ENCODE measurements at places on chromosomes 5 and 9. TPM values are rescaled to one million over a fixed set of nuclear protein-coding genes. Genes with fewer than 3 reads are reported as not detected.
A peak's percentile ranks its signal among the peaks of the same experiment; 100 is the strongest.

SHC3 gene
- 8.0 TPM for total RNA-seq

DNA sequence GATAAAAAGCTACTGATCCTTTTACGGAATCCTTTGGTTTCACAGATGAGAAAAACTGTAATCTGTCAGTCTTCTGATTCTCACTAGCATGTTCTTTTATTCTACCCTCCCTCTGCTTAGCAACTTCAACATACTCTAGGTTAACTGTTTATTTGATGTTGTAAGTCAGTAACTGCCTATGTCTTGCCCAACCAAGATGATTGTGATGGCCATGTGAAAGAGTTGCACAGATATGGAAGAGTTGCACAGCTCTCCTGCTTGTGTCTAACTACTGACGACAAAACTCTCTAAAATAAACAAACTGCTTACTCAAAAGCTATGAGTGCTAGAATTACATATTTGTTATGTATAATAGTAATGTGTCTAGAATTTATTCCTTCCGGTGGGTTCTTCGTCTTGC, 227.3 kb upstream of the DAB2 start:
- H3K4me1 ChIP-seq = peaks cover 15% of the 10 kb centered on the region
- H3K4me3 ChIP-seq = no peak overlapping the region
- H3K36me3 ChIP-seq = no peaks in the 10 kb centered on the region
- no peaks in the 10 kb centered on the region for H3K27me3 ChIP-seq
- DNase-seq = no peak

KCNT1 gene
- not detected for total RNA-seq

DNA sequence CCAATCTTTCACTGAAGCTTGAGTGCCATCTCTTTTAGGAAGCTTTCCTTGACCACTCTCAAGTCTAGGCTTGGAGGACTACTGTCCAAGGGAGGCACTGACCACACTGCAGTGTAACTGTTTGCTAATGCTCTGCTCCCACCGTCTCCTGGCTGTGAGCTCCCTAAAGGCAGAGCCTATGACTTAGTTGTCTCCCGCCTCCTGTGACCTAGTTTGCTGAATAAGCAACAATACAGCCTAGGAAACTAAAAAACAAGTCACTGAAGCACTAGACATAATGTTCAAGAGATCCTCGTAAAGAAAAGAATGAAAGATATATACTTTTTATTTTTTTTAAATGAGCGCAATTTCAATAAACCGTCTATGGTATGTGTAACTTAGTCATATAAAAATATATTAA, 31.4 kb downstream of the LIX1 start:
- no peak overlapping the region for H3K4me3 ChIP-seq
- H3K27me3 ChIP-seq = no peaks in the 10 kb centered on the region
- no peaks in the 10 kb centered on the region for H3K36me3 ChIP-seq
- H3K27ac ChIP-seq = no peak overlapping the region

ANKRD33B gene
- 6.5 TPM for total RNA-seq

DNA sequence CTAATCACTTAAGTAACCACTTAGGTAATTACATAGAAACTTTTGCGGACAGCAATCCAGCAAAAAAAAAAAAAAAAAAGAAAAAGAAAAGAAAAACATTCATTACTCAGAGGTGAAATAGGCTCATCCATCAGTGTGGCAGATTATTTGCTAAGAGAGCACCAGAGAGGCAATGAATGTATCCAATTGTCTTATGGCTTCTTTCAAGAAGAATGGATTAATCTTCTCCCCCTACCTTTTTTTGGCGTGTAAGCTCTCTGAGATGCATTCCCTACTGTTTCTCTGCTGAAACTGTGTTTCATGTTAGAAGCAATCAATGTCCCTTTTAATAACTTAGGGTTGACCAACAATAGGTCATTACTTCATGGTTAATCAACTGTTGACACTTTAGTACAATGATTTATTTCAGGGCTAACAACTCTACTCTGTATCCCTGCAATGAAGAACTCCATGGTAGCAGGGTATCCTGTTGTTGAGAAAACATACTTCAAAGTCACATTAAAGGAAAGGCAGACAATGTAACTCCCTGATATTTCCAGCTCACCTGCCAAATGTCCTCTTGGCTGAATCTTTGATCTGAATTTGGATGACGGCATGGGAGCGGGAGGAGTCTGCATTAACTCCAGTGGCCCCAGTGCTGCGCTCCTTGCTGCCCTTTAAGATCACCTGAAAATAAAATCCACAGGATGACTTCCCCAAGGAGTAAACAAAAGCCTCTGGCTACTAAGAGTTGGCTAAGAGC, 57.6 kb downstream of the KIF24 start:
- H3K4me3 ChIP-seq = no peak overlapping the region
- no peaks in the 10 kb centered on the region for H3K36me3 ChIP-seq
- H3K27ac ChIP-seq = no peak overlapping the region
- DNase-seq = no peak
- no peaks in the 10 kb centered on the region for H3K27me3 ChIP-seq
- peaks cover 4% of the 10 kb centered on the region for H3K4me1 ChIP-seq

DNA sequence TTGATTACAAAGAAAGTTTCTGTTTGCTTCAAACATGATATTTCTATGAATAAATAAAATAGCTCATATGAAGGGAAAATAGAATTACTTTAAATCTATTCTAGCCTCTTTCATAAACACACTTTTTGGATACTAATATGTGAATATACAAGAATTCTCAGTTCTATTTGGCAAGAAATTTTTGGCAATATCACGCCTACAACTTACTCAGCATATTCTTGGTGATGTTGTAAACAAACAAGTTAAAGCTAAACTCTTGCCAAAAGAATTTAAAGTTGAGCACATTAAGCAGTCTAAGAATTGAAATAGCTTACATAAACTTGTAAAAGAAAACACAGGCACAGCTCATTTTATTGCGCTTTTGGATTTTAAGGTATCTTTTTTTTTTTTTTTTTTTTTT, 209.8 kb downstream of the CDH12 start:
- no peaks in the 10 kb centered on the region for H3K4me1 ChIP-seq
- no peak for DNase-seq
- no peaks in the 10 kb centered on the region for H3K36me3 ChIP-seq
- no peaks in the 10 kb centered on the region for H3K27me3 ChIP-seq
- no peak overlapping the region for H3K4me3 ChIP-seq
- H3K27ac ChIP-seq = no peak overlapping the region

DNA sequence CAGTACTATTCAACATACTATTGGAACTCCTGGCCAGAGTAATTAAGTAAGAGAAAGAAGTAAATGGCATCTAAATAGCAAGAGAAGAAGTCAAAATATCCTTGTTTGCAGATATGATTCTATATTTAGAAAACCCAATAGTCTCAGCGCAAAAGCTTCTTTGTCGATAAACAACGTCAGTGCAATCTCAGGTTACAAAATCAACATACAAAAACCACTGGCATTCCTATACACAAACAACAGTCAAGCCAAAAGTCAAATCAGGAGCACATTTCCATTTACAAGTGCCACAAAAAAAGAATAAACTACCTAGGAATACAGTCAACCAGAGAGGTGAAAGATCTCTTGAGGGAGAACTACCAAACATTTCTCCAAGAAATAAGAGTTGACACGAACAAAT, 1901.9 kb upstream of the ACO1 start:
- H3K4me3 ChIP-seq = no peak overlapping the region
- DNase-seq = no peak
- H3K4me1 ChIP-seq = no peaks in the 10 kb centered on the region
- H3K36me3 ChIP-seq = no peaks in the 10 kb centered on the region
- no peak overlapping the region for H3K27ac ChIP-seq

GRCh38 chr5:137401946-137402345, 97.2 kb downstream of the SPOCK1 start:
- H3K4me1 ChIP-seq = no peaks in the 10 kb centered on the region
- H3K27me3 ChIP-seq = no peaks in the 10 kb centered on the region
- H3K36me3 ChIP-seq = no peaks in the 10 kb centered on the region
- no peak overlapping the region for H3K4me3 ChIP-seq
- no peak for DNase-seq
- H3K27ac ChIP-seq = no peak overlapping the region

ST8SIA4 gene
- 4.4 TPM for total RNA-seq

DNA sequence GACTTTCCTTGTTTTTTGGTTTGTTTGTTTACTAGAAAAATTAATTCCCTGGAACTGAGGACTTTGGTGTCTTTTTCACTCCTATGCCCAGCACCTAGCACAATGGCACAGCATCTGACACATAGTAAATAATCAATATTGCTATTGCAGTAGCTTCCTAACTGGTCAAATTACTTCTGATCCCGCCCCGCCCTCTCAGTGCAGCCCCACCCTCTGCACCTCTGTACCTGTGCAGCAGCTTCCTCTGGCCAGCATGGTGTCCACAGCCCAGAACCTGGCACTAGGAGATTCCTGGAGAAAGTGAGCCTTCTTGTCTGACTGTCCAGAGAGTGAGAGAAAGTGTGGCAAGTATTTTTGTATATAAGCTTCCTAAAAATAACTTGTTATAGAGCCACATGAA, 343.2 kb downstream of the ZNF608 start:
- peak overlapping the region; percentile 63 for H3K27ac ChIP-seq
- peaks cover 16% of the 10 kb centered on the region for H3K4me1 ChIP-seq
- DNase-seq = no peak
- no peak overlapping the region for H3K4me3 ChIP-seq
- no peaks in the 10 kb centered on the region for H3K27me3 ChIP-seq

Data from esophagus squamous epithelium (tissue), 5 donors.